Activated naive CD8-positive, alpha-beta T cell treated with anti-CD3 and anti-CD28 coated beads, Interleukin-2, amount 10 ng/mL, durations not matched to agents 7 days and 5 days (primary cell): ENCODE measurements at places on chromosomes 12 and 14. TPM values are rescaled to one million over a fixed set of nuclear protein-coding genes. Genes with fewer than 3 reads are reported as not detected.

GRCh38 chr14:23704890-23705289 is 68.7 kb downstream of the DHRS2 start:
- H3K4me3 ChIP-seq: no peak overlapping the region
- H3K27ac ChIP-seq: no peak overlapping the region
- peaks cover 1% of the 10 kb centered on the region for H3K36me3 ChIP-seq
- H3K4me1 ChIP-seq: no peaks in the 10 kb centered on the region
- H3K27me3 ChIP-seq: peaks cover 21% of the 10 kb centered on the region

Gene HNF1A
- total RNA-seq: not detected

- peaks cover 3% of the 10 kb centered on the region for H3K36me3 ChIP-seq
- H3K4me1 ChIP-seq: no peaks in the 10 kb centered on the region
- H3K27ac ChIP-seq: no peak overlapping the region
- peaks cover 3% of the 10 kb centered on the region for H3K27me3 ChIP-seq
- H3K4me3 ChIP-seq: no peak overlapping the region
These were observed 39.2 kb downstream of the SAMD4A start for GRCh38 chr14:54606178-54606577.

Gene SRRM4
- total RNA-seq: not detected

GRCh38 chr12:44397631-44398030 is 478.5 kb downstream of the NELL2 start:
- DNase-seq: no peak
- no peaks in the 10 kb centered on the region for H3K4me1 ChIP-seq
- no peaks in the 10 kb centered on the region for H3K36me3 ChIP-seq
- no peak overlapping the region for H3K27ac ChIP-seq
- no peaks in the 10 kb centered on the region for H3K27me3 ChIP-seq

- H3K4me3 ChIP-seq: no peak overlapping the region
- no peak for DNase-seq
- H3K27ac ChIP-seq: no peak overlapping the region
- H3K36me3 ChIP-seq: no peaks in the 10 kb centered on the region
- no peaks in the 10 kb centered on the region for H3K4me1 ChIP-seq
These were observed 615.9 kb upstream of the MIS18BP1 start for GRCh38 chr14:45868863-45869262.

- H3K27me3 ChIP-seq: no peaks in the 10 kb centered on the region
- no peak overlapping the region for H3K4me3 ChIP-seq
- H3K36me3 ChIP-seq: peaks cover 7% of the 10 kb centered on the region
- no peak for DNase-seq
- H3K27ac ChIP-seq: no peak overlapping the region
These were observed 78.3 kb downstream of the MED13L start for GRCh38 chr12:116199160-116199706.

Gene IL26
- total RNA-seq: not detected

DNA sequence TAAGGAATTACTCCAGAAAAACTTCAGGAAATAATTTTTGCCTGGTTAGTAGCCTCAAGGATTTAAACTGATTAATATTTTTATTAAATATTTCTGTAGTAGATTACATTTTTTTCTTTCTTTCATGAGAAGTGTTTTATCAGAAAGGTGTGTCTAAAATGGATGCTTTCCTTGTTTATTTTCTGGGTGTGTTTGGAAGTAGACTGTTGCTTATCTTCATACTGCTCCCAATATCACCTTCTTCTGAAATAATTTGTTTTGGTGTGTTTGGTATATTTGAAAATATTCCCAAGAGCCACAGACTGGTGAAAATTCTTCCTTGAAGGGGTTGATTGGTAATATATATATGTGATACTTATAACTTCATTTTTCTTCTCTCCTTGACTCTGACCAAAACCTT is 10.1 kb upstream of the REP15 start:
- no peaks in the 10 kb centered on the region for H3K4me1 ChIP-seq
- H3K27ac ChIP-seq: no peak overlapping the region
- no peaks in the 10 kb centered on the region for H3K27me3 ChIP-seq
- DNase-seq: no peak
- H3K4me3 ChIP-seq: no peak overlapping the region

- H3K4me3 ChIP-seq: no peak overlapping the region
- H3K4me1 ChIP-seq: no peaks in the 10 kb centered on the region
- no peaks in the 10 kb centered on the region for H3K27me3 ChIP-seq
- no peak for DNase-seq
- H3K36me3 ChIP-seq: no peaks in the 10 kb centered on the region
- no peak overlapping the region for H3K27ac ChIP-seq
These were observed 871.6 kb upstream of the MDGA2 start for GRCh38 chr14:48546996-48547395.

Gene SLC41A2
- 0.54 TPM for total RNA-seq

Gene SLC16A7
- total RNA-seq: 42.4 TPM

DNA sequence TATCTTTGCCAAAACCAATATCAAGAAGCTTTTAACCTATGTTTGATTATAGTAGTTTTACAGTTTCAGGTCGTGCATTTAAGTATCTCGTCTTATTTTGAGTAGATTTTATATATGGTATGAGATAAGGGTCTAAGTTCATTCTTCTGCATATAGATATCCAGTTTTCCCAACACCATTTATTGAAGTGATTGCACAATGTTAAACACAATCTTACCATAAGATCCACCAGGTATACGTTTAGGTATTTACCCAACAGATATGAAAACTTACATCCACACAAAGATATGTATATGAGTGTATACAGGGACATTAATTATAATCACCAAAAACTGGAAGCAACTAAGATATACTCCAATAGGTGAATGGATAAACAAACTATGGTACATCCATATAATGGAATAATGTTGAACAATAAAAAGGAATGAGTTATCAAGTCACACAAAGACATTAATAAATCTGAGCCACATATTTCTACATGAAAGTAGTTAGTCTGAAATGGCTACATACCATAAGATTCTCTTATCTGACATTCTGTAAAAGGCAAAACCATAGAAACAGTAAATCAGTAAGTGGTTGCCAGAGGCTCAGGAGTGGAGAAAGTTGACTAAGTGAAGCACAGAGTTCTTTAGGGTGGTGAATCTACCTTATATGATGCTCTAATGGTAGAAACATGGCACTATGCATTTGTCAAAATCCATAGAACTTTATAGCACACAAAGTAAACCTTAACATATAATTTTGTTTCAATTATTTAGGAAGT is 222.6 kb downstream of the NUAK1 start:
- H3K4me3 ChIP-seq: no peak overlapping the region
- DNase-seq: no peak
- H3K4me1 ChIP-seq: no peaks in the 10 kb centered on the region
- no peaks in the 10 kb centered on the region for H3K36me3 ChIP-seq

- H3K36me3 ChIP-seq: peaks cover 18% of the 10 kb centered on the region
- H3K4me1 ChIP-seq: peaks cover 53% of the 10 kb centered on the region
- H3K27me3 ChIP-seq: no peaks in the 10 kb centered on the region
These were observed 1180.6 kb downstream of the VRK1 start for GRCh38 chr14:97977651-97978261.

GRCh38 chr12:68665016-68665569 is 21.7 kb upstream of the NUP107 start:
- no peak overlapping the region for H3K27ac ChIP-seq
- peaks cover 21% of the 10 kb centered on the region for H3K36me3 ChIP-seq
- peaks cover 22% of the 10 kb centered on the region for H3K4me1 ChIP-seq
- H3K27me3 ChIP-seq: no peaks in the 10 kb centered on the region
- H3K4me3 ChIP-seq: no peak overlapping the region

DNA sequence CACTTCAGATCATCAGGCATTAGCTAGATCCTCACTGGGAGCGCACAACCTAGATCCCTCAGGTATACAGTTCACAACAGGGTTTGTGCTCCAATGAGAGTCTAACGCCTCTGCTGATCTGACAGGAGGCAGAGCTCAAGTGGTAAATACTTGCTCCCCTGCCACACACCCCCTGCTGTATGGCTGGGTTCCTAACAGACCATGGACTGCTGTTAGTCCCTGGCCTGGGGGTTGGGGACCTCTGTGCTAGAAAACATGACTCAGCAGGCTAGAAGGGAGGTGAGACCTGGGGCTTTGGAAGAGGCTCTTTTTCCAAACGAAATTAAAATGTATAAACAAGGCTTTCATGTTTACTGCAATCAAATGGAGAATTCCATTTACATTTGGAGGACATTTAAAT is 691.1 kb downstream of the FLRT2 start:
- no peak overlapping the region for H3K27ac ChIP-seq
- no peaks in the 10 kb centered on the region for H3K36me3 ChIP-seq
- no peak for DNase-seq
- H3K4me3 ChIP-seq: no peak overlapping the region
- H3K27me3 ChIP-seq: no peaks in the 10 kb centered on the region

Gene TRIM9
- 2.3 TPM for total RNA-seq

- no peak for DNase-seq
- H3K27me3 ChIP-seq: peaks cover 3% of the 10 kb centered on the region
- H3K36me3 ChIP-seq: peaks cover 1% of the 10 kb centered on the region
- H3K4me1 ChIP-seq: no peaks in the 10 kb centered on the region
These were observed 14.1 kb upstream of the ETV6 start for GRCh38 chr12:11635341-11635740.

GRCh38 chr12:109637348-109637747 is 63.8 kb downstream of the MVK start:
- no peak overlapping the region for H3K27ac ChIP-seq
- no peaks in the 10 kb centered on the region for H3K36me3 ChIP-seq
- H3K27me3 ChIP-seq: peaks cover 4% of the 10 kb centered on the region

- H3K4me1 ChIP-seq: no peaks in the 10 kb centered on the region
- H3K27ac ChIP-seq: no peak overlapping the region
- H3K4me3 ChIP-seq: no peak overlapping the region
- no peaks in the 10 kb centered on the region for H3K36me3 ChIP-seq
These were observed 82.2 kb downstream of the ATXN7L3B start for GRCh38 chr12:74619884-74620283.

GRCh38 chr12:13875744-13876143 is 105.7 kb downstream of the GRIN2B start:
- peaks cover 3% of the 10 kb centered on the region for H3K27me3 ChIP-seq
- H3K4me3 ChIP-seq: no peak overlapping the region
- H3K36me3 ChIP-seq: no peaks in the 10 kb centered on the region
- H3K27ac ChIP-seq: no peak overlapping the region
- no peaks in the 10 kb centered on the region for H3K4me1 ChIP-seq
